Stimulated activated CD4-positive, alpha-beta T cell treated with anti-CD3 and anti-CD28 coated beads, Interleukin-2, amount 100 ng/mL, for 48 hours (primary cell): ENCODE measurements at places on chromosomes 4 and X.
A peak's percentile ranks its signal among the peaks of the same experiment; 100 is the strongest.

- no peak for DNase-seq
Measured at GRCh38 chr4:186915816-186916215, 192.2 kb upstream of the FAT1 start.

DNA sequence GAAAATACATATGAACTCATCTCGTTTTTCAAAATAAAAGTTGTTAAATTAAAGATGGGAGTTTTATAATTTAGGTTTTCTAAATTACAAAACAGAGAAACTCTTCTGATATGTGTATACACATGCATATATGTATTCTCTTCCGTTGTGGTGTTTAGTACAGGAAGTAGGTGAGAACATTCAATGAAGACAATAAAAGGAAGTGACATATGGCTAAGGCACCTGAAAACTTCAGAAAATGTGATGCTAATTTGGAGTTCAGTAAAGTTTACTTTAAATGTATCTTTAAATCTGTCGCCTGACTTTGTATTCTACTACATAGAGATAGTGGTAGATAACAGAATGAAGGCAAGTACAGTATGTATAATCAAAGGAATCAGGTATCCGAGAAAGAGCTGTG is 33.5 kb upstream of the ITM2A start:
- DNase-seq: no peak

DNA sequence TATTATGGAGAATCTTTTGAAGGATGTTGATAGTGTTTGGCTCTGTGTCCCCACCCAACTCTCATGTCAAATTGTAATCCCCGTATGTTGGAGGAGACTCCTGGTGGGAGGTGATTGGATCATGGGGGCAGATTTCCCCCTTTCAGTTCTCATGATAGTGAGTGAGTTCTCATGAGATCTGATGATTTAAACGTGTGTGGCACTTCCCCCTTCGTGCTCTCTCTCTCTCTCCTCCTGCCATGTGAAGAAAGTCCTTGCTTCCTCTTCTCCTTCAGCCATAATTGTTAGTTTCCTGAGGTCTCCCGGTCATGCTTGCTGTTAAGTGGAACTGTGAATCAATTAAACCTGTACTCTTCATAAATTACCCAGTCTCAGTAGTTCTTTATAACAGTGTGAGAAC is 166.1 kb upstream of the NUDT6 start:
- no peak for DNase-seq

DNA sequence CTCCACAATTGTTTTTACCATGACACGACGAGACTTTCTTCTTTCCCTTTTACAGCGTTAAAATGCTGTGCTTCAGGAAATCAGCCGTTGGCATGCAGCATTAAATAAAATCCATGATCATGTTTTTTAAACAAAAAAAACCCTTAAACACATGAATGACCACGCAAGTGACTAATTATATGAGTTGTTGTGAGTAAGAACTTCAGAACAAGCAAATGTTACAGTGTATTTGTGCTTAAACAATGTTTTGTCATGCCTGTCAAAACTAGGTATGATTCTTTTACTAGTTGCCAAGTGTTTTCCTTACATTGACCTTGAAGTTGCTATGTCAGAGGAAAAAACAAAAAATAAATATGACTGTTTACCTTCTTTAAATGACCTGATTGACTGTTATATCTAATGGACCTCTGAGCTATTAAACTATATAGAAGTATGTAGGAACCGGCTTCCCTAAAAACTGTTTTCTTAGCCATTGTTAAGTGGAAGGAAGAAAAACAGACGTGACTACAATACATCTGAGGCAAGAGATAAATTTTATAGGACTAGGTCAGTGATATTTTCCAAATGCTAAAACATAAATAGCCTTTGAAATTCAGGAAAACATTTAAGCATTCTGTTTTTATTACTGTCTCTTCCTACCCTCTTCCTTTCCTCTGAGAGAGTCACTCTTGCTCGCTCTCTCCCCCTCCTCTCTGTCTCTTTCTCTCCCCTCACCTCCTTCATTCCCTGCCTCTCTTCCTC is 197.1 kb downstream of the PALLD start:
- no peak for DNase-seq

DNA sequence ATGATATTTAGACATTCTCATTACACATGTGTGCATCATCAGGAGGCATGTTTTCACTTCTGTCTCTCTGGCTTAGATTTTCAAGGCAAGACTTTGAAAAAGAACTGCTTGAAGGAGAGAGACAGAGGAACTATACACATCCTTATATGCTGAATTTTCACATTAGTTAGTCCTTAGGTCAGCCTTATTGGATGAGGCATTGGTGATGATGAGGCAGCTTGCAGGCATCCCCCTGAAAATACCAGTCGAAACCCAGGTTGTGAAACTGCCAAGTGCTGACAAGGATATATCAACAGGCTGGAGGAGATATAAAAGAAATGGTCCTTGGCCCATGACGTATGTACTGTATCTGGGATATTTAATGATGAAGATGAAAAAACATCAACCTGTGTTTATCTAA is 297.2 kb upstream of the AADAT start:
- DNase-seq: no peak

- no peak for DNase-seq
Measured at GRCh38 chrX:65679071-65679540, 11.7 kb downstream of the MSN start.

DNA sequence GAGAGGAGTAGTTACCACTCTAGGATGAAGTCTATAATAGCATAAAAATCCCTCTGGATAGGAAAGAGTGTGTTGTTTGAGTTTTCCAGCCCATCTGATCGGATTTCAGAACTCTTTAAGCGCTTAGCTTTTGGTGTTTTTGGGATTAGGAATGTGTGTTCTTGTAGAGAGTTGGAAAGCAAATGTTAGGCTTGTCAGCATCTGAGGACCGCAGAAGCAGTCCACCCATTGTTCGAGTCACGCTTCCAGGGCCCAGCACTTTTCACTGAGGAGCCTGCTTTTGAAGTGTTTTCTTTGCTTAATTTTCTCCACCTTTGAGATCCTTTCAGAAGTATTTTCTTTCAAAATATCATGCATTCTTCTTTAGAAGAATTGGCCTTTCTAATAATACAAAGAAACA is 306.2 kb downstream of the TENM3 start:
- DNase-seq: no peak

DNA sequence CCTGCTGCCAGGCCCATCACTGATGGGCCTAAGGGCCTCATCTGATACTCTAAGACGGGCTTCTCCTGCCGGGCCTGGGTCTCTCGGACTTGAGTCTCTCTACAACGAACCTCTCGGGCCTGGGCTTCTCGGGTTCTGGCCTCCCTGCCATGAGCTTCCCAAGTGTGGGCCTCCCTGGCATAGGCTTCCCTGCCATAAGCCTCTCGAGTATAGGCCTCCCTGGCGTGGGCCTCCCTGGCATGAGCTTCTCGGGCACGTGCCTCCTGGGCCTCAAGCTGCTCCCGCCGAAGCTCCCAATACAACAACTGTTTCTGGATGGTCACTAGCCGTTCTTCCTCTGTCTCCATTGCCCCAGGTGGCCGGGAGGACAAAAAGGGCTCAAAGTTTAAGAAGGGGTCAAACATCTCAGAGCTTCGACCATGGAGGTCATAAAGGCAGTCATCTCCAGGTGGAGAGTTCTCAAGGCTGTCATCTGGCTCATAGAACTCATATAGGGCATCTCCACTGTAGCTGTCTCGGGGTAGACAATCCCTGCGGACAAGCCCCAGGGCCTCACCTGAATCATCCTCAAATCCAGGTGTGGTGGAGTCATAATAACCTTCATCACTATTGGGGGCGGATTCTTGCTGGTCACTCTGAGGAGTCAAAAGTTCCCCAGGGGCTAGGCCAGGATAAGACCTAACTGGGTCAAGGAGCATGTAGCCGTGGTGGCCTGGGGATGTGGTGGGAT is 14.1 kb downstream of the AMER1 start:
- DNase-seq: no peak

GRCh38 chr4:183436417-183436816 is 8.0 kb upstream of the CDKN2AIP start:
- no peak for DNase-seq

DNA sequence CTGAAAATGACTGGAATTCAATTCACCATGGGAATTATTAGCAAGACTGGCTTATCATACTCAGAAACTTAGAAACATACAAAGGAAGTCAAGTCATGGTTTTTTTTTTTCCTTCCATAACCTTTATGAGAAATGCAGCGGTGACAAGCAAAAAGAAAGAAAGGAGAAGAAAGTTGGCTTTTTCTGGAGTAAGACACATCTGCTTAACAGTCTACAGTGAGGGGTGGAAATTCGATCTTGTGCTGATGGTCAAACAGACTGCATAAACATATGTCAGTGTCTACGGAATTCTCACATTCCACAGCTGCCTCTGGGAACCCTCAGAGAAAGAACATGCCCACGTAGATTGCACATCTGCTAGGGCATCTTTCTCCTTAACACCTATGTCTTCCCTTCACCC is 54.6 kb downstream of the PROM1 start:
- DNase-seq: no peak

GRCh38 chrX:109155161-109155560 is 326.7 kb downstream of the GUCY2F start:
- no peak for DNase-seq

- no peak for DNase-seq
Measured at GRCh38 chr4:176755613-176756012, 37.1 kb downstream of the VEGFC start.

DNA sequence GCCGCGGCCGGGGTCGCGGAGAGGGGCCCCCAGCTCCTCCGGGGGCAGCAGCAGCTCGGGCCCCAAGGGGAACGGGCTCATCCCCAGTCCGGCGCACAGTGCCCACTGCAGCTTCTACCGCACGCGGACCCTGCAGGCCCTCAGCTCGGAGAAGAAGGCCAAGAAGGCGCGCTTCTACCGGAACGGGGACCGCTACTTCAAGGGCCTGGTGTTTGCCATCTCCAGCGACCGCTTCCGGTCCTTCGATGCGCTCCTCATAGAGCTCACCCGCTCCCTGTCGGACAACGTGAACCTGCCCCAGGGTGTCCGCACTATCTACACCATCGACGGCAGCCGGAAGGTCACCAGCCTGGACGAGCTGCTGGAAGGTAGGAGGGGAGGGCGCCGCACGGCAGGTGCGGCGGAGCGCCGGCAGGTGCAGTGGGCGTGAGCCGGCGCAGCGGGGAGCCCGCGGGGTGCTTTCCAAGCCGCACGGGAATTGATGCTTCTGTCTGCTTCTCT is 886 bp downstream of the DCLK2 start:
- peak; percentile 10 for DNase-seq

DNA sequence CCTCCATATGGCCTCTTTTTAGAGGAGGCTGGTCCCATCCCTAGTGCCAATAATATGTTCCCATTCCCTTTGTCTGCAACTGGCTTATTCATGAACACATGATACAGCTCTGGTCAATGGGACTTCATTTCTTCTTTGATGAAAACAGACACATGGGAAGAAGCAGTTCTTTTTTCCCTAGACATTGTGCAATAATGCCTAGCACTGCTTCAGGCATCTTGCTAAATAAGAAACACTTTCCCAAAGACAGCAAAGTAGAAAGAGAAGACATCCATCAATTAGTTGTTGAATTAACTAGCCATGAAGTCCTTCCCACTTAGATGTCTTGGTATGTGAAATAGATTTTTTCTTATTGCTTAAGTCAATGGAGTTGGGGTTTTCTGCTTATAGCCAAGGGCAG is 40.1 kb upstream of the TRPC3 start:
- no peak for DNase-seq

DNA sequence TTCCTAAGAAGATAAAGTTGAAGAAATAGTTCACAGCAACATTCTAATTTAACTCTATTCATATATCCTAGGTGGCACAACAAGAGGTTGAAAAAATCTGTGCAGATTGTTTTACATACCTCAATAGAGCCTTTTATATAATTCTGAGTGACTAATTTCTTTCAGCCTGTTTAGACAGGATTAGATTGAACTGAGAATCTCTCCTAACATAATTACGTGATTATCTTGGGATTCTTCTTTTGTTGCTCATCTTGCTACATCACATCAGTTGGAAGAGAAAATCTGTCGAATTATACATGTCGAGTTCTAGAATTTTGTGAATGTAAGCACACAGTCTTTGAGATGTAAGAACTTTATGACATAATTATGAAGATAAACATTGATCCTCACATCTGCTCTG is 1873.7 kb upstream of the IGFBP7 start:
- no peak for DNase-seq

DNA sequence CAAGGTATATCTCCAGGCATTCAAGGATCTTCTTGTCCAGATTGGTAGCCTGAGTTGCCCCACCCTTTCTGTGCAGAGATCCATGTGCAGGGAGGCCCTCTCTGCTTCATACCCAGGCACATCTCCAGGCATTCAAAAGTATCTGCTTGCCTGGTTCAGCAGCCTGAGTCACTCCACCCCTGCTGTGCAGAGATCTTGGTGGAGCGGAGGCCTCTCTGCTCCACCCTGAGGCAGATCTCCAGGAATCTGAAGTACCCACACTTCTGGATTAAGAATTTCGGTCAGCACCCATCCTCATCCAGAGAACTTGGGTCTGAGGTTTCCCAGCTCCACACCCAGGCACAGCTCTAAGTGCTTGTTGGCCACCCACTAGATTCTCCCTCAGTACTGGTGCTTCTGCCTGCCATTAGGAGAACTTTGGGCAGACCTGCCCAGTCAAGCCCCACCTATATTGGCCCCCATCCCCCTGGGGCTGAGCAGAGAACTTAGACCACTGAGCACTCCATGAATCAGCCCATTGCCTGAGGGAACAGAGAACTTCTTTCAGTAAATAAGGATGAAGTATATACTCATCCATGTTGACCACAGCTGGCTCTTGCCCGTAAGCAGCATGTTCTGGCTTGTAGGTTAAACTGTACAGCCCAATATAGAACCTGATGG is 199.5 kb upstream of the ZCCHC13 start:
- DNase-seq: no peak

DNA sequence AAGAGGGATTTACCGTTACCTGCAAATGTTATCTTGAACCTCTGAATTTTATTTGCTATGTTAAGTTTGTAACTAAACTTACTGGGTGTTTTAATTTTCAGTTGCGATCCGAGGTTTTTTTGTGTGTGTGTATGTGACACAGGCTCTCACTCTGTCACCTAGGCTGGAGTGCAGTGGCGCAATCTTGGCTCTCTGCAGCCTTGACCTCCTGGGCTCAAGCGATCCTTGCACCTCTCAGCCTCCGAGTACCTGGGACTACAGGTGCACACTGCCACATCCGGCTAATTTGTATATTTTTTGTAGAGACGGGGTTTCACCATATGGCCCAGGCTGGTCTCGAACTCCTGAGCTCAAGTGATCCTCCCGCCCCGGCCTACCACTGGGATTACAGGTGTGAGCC is 18.5 kb downstream of the PDK3 start:
- DNase-seq: no peak

DNA sequence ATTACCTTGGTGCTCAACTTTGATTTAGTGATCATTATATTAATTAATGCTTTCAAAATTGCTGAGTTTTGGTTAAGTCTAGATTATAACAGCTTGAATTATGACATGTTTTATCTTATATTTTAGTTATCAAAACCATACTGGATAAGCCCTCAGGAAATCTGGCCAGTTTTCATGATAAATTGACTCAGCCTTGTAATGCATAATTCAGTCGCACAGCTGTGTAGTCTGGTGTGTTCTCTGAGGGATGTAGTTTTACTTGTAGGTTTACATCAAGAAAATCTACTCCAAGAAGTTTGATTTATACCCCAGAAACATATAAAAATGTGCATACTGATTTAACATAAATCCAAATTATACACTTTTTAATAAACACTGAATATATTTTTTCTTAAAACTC is 477.5 kb downstream of the SPRY1 start:
- DNase-seq: no peak
